ENCODE measurements at places on chromosomes 13 and 19. TPM values are rescaled to one million over a fixed set of nuclear protein-coding genes. Genes with fewer than 3 reads are reported as not detected.

The FXYD1 gene
- total RNA-seq = 1.6 TPM

The TEX26 gene
- total RNA-seq = not detected

The HIPK4 gene
- not detected for total RNA-seq

The SIGLECL1 gene
- total RNA-seq = not detected

Data from HFFc6 (cell line).